ENCODE measurements at places on chromosomes 3 and 15.

DNA sequence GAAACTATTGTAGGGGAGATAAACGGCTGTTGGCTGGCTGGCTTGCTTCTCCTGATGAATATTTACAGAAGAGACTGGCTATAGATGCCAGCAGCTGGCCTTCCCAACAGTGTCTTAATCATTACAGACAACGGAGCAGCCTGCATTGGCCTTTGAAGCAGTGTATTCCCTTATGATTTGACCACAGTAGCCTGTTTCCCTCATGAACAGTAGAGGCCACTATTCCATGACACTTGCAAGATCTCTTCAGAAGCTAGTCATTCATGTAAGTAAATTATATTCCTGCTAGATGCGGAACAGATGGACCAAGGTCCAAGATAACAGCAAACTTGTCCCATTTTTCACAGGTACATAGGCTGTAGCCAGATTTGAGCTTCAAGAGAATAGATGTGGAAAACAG, 47.3 kb downstream of the TMCO5A start:
- no peak for DNase-seq

DNA sequence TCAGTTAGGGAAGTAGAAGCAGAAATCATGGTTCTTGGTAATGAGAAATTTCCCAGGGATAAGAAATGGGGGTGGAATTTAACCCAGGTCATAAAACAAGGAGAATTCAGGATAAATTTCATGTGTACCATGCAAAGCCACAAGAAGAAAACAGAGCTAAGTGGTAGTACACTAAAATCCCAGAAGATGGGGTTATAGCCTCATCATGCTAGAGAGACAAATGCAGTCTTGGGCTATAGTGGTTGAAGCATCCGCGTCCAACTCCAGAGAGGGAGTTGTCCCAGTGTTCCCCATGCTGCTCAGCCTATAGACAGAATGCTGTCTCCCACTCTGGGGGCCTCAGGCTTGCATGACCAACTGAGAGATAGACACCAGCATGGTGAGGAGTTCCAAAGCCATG, 36.2 kb upstream of the CLRN1 start:
- DNase-seq: peak; percentile 18

DNA sequence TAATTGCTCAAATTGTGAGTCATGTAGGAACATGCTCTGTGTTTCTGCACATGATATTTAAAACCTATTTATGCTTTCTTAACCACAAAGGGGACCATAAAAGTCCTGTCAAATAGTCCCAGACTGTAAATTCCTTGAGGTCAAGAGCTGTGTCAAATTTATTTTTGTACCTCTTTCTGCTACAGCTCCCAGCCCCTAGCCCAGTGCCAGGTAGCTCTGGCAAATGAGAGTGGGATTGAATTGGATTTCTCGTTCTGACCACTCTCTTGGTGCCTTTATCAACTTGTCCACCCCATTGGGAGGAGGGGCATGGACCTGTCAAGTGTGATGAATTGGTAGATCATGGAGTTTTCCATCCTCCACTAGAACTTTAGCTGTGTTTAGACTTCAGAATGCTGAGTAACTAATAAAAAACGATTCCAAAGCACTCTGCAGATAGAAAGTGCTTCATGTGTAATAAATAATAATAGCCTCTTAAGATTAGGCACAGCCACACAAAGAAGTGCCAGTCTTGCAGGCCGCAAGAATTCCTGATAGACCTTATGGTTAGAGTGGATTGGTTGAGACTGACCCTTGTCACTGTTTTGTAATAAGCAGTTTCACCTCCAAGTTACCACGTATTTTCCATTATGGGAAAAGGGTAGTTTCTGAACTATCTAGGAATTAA, 120.4 kb downstream of the LPP start:
- no peak for DNase-seq

DNA sequence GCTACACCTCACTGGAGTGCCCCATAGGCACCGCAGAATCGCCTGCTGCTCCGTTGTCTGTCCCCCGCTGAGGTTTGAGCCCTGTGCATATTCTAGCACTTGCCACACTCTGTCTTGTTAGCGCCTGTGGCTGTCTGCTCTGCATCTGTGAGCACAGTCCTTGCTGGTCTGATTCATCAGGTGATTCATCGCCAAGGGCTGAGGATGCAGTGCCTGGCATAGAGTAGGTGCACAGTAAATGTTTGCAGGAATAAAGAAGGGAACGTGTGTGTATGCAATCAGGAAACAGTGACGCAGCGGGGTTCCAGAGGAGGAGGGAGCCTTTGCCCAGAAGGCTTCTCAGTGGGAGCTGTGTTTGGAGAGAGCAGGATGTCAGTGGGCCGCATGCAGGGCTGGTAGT, 124.0 kb upstream of the PLXNA1 start:
- DNase-seq: no peak

GRCh38 chr3:142597906-142598305, 1.7 kb downstream of the PLS1 start:
- DNase-seq: no peak

GRCh38 chr3:111548756-111549155, 6.8 kb downstream of the CD96 start:
- DNase-seq: no peak

DNA sequence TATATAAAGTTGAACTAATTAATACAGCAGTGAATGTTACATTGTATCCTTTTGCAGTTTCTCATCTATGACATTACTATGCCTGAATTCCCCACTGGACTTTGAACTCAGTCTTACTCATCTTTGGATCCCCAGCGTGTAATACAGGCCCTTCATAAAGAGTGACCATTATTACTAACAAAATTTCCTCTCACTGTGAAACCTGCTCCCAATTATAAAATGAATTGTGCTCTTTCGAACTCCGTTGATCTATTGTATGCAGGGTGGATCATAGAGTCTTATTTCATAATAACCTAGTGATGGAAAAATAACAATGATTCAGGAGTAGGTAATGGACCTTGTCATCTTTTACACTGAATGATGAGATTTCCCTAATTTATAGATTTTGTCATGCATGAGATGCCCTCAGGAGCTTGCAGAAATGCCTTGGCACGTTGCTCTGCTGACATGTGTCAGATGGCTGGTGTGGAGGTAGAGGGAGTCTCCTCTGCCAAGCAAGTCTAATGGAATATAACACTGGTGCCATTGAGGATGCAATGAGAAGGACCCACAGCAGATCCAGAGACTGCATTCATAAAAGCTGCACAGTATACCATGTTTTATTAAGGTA, 25.5 kb downstream of the B3GNT5 start:
- DNase-seq: no peak

DNA sequence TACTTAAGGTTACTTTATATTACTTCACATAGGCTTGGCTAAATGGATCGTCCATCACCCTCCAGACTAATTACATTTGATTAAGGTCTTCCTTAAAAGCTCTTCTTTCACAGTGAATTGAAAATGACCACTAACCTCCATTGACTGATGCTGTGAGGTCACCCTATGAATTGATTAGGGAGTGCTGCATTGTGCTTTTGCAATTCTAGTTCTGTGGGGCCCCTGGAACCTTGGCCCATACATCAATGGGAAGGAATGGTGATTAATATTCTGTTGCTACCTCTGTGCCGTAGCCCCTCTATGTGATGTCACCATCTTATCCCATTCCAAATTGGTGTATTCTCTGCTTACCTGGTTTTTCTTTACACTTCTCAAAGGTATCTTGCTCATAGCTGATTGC, 682.2 kb downstream of the SQOR start:
- DNase-seq: no peak

DNA sequence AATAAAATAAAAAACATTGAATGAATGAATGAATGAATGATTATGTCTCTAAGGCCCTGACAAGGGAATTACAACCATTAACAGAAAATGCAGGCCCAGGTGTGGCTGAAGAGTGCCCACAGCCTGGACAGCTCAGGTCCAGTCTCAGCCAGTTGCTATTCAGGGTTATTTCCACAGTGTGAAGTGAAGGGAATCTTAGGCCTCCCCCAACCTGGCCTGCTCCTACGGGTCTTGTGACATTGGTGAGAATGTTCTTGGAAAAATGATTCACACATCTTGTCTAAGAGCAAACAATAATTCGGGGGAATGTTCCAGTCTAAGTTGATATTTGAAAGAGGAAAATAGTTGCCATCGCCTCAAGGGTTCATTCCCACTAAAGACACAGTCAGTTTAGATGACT, 37.0 kb downstream of the MINDY4B start:
- DNase-seq: no peak

DNA sequence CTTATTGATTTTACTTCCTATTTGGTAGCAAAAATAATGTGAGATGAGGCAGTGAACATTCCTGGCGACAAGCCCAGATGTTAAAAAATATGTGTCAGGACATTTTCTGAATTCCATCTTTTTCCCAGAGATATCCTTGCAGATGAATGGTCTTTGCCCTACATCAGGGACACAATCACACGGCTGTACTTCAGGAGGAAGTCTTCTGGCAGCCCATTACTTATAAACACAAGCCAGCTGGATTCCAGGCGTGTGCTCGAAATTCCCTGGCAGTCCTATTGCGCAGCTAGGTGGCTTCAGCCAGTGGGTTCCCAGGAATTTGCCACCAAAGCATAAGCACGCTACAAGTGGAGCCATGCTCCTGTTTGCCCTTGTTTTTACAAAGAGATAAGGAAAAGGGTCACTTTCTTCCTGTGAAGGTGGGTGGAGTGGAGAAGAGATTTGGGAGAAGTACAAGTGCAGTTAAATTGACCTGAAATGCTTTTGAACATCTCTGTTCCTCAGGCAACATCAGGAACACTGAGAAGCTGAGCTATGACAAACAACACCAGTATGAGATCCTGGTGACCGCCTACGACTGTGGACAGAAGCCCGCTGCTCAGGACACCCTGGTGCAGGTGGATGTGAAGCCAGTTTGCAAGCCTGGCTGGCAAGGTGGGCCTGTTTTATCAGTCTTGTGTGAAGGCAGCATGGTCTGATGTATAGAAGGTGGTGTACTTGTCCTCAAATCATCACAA, 257.1 kb upstream of the TRIM42 start:
- no peak for DNase-seq

- DNase-seq: no peak
Observed at GRCh38 chr3:134972836-134973455, 177.9 kb downstream of the EPHB1 start.

- no peak for DNase-seq
Observed at GRCh38 chr3:8968375-8968882, 5.2 kb upstream of the RAD18 start.

DNA sequence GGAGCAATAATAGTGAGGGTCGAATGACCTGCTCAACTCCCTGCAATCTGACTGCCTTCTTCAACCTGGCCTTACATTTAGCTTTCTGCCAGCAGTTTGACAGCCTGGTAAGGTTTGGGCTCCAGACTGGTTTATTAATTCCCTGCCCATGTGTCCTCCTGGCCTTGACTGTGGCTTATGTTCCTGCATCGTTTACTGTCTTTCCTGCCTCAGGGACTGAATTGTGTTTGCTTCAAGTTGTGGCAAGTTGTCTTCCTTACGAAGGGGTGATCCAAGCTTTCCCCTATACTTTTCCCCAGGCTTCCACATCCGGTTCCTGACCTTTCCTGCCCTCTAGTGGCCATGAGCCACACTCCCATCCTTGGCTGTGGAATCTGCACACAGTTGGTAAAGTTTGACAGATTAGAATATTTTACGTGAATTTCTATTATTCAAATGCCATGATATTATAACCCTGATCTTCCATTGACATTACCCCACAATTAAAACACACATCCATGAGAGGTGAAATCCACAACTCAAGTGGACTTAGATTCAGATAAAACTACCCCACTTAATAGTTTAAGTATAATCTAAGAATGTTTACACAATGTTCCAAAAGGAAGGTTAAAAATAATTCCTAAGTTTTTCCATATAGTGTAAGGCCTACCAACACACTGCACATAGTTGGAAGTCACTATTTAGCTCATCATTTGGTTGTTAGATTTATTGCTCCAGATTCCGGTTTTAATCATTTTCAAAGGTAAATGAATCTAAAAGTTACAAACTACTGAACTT, 95.7 kb downstream of the NEDD4 start:
- peak; percentile 54 for DNase-seq

GRCh38 chr15:80929225-80929624, 60.4 kb downstream of the MESD start:
- no peak for DNase-seq

DNA sequence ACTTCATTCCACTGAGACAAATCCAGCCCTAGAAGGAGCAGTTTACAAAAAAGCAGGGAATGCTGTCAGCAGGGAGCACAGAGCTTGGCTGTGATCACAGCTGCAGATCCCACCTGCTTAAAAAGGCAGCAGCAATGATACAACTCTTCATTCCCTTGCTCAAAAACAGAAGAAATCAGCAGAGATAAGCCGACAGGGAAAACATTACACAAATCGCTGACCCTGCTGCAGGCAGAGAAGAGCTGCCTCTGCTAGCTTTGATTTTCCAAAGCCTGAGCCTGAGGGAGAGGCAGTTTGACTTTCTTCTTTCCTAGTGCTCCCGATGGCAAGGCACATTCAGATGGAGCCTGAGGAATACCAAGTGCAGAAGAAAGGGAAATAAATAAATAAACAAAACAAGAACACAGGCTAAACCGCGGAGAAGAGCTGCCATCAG, 80.2 kb downstream of the SHQ1 start:
- peak; percentile 9 for DNase-seq

DNA sequence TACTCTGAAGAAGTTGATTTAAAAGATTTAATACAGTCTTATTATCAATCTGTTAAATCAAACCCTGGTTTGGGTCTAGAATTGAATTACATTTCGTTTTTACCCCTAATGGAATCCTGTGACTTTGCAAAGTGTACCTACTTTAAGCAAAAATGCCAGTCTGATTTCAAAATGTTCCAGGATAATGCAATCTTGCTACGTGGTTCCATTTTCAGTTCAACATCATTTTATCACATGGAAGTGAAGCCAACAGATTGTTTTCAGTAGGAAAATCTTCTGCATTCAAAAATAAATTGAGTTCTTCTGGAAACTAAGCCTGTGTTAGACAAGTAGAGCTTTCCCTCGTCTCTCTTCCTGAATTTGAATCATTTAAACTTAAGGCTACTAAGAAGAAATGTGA, 356.4 kb downstream of the CHST2 start:
- no peak for DNase-seq

DNA sequence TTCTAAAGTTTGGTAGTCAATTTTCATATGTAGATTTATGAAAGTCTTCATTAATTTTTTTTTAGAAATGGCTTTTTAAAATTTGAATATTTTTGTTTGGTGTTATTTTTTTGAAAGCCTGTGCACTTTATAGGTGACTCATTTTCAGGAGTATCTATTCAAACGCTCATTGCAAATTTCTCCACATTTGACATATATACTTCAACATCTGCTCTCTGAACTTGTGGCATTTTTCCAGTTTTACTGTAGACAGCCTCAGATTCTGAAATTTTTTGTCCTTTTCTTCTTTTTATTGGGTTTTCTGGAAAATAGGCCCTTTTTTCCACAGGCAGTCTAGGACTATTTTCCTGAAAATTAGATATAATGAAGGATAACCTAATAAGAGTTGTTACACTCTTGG, 396.6 kb downstream of the RBMS3 start:
- no peak for DNase-seq

- DNase-seq: no peak
Observed at GRCh38 chr3:162842549-162843216, 1346.1 kb downstream of the OTOL1 start.

GRCh38 chr3:41518626-41519025, 319.3 kb downstream of the CTNNB1 start:
- DNase-seq: no peak

- DNase-seq: no peak
Observed at GRCh38 chr3:192855434-192855833, 62.2 kb downstream of the MB21D2 start.

GRCh38 chr15:92810418-92811138, 89.5 kb upstream of the CHD2 start:
- DNase-seq: no peak
